Dorsolateral prefrontal cortex (tissue), 122 donors: ENCODE measurements at places on chromosomes 11 and 22.

DNA sequence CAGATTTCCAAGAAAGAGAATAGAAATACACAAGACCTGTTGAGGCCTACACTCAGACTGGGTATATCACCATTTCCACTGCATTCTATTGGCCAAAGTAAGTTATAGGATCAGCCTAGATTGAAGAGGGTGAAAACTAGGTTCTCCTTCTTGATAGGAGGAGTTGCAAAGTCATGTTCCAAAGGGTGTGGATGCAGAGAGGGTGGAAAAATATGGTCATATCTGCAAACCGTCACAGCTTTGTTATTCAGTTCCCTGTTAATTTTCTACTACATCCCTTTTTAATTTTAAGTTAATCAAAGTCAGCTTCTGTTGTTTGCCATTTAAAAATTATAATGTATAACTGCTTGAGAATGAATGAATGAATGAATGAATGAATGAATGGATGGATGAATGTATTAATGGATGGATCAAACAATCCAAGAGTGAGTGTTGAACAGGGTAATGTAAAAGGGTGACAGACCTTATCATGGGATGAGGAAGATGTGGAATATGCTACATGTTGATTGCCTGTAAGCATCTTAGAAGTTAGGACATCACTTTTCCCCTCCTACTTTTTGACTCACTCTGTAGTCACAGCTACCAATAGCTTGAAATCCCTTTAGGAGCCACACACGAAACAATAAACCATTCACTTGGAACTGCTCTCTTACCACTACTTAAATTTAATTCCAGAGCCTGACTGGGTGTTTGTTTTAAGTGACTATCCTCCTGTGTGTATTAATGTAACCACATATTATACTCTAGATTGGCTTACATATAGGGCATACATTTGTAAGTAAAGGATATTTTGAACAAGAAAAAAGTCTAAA lies 121.5 kb downstream of the CCDC34 start:
- no peak for DNase-seq

- DNase-seq: peak; percentile 8
These were observed 247.8 kb upstream of the B3GAT1 start for GRCh38 chr11:134659882-134660281.

DNA sequence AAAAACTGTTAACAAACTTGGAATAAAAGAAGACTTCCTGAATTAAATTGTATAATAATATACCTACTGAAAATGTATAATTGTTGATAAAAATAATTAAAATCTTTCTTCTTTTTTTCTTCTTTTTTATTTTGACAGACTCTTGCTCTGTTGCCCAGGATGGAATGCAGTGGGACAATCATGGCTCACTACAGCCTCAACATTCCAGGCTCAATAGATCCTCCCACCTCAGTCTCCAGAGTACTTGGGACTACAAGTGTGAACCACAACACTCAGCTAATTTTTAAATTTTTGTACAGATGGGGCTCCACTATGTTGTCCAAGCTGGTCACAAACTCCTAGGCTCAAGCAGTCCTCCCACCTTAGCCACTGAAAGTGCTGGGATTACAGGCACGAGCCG lies 1063.8 kb upstream of the CNTN5 start:
- no peak for DNase-seq

DNA sequence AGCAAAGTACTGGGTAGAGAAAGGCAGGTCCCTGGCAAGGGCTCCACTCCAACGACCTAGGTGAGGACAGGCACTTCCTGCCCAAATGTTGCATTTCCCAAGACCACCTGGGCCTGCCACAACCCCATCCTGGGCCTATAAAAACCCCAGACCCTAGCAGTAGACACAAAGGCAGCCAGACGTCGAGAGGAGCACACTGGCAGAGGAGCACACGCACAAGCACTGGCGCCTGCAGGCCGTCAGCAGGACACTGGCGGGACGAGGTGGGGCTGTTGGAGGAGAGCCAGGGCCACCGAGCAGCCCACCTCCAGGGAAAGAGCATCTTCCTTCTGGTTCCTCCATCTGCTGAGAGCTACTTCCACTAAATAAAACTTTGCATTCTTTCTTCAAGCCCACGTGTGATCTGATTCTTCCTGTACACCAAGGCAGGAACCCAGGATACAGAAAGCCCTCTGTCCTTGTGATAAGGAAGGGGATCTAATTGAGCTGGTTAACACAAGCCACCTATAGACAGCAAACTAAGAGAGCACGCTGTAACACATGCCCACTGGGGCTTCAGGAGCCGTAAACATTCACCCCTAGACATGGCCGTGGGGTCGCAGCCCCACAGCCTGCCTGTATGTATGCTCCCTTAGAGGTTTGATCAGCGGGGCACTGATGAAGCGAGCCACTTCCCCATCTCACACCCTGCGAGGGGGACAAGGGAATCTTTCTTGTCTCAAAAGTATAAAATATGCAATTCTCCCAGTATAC lies 89.7 kb upstream of the MTMR2 start:
- DNase-seq: peak; percentile 11

GRCh38 chr11:90912631-90913030 lies 689.8 kb upstream of the CHORDC1 start:
- no peak for DNase-seq

GRCh38 chr11:76832361-76832760 lies 28.4 kb upstream of the ACER3 start:
- DNase-seq: no peak

DNA sequence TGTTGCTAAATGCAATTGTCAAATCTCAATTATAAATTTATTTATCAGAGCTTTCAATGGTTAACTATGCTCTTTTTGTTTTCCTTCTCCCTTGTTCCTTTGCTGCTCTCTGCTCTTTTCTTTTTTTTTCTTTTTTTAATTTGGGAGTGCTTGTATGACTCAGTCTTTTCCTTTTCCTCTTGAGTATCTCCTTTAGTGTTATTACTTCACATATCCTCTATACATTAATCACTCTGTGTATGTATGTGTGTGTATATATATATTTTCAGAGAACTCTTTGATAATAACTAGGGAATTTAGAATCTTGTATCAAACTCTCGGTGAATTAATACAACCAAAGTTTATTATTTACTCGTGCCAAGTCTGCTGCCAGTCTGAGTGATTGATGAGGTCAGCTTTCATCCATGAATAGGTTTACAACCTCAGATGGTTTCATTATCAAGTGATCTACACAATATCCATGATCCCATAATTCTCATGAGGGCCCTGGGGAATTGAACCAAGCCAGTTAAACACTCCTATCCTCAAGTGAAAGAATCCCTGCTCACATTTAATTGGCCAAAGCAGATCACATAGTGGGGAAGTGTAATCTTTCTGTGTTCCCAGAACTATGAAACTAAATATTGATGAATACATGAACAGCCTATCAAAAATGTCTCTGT lies 743.4 kb upstream of the CNTN5 start:
- no peak for DNase-seq

- no peak for DNase-seq
These were observed 717 bp downstream of the MRGPRE start for GRCh38 chr11:3231550-3231850.

DNA sequence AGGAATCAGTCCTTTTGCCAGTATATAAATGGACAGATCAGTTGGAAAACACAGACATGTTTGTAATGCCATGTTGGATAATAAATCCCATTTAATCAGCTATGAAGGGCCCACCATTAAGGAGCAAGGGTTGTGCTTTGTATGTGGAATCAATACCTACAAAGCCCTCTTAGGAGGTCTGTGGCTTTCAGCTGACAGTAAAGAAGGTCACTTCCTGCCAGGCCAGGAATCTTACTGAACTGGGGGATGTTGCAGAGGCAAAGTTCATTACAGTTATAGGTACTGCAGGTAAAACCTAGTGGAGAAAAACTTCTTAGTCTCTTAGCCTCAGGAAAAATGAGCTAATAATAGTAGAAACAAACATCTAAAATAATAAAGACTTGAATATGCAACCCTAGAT lies 129.5 kb downstream of the FAM76B start:
- no peak for DNase-seq

DNA sequence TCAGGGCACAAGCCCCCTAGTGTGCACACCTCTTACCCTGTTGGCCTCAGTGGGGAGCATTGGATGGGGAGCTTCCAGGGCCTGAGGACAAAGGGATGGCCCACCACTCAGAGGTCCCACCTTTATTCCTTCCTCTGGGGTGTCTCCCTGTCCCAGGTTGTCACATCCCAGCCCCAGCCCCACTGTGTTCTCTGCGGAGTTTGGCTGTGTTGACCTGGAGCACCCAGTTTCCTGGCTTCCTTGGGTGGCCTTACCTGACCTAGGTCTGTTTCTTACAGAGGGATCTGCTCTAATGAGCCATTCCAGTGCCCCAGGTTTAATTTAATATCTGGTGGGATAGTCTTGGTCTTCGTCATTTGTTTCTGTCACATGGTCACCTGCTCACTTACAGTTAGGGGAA lies 38.8 kb upstream of the HORMAD2 start:
- DNase-seq: no peak

- DNase-seq: no peak
These were observed 35.7 kb downstream of the NF2 start for GRCh38 chr22:29639096-29639495.

GRCh38 chr11:106681435-106681834 lies 336.8 kb downstream of the GUCY1A2 start:
- no peak for DNase-seq

- no peak for DNase-seq
These were observed 12.6 kb upstream of the TFIP11 start for GRCh38 chr22:26524870-26525269.

DNA sequence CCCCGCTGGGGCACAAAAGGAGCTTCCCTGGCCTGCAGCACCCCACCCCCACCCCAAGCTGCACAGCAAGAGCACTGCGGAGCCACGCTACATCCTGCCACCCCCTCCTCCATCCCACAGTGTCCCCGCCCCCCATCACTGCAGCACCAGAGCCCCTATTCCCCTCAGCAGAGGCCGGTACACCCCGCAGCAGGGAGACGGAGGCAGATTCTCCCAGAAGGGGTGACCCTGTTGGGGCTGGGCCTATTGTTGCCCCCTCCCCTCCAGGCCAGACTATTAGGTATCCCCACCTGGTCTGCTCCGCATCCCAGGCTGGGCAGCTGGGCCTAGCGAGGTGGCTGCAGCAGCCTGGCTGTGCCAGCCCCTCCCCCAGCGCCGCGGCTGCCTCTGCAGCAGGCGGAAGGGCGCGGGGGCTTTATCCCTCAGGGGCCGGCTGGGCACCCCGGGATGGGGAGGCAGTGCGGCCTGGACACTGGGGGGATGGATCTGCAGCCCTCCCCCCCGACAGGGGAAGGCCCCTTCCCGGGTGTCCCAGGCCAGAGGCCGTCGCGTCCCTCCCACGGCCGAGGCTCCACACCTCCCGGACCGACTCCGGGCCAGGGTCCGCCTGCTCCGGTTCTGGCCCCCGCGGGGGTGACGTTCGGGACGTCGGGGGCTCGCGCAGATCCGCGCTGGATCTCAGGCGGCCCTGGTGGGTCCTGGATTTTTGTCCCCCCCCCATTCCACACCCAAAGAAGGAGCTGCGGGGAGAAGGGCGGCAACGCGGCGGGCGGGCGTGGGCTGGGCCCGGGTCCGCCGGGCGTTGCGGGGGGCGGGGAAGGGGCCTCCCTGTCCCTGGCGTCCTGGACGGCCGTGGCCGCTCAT lies 943 bp downstream of the DUSP8 start:
- DNase-seq: peak; percentile 39

DNA sequence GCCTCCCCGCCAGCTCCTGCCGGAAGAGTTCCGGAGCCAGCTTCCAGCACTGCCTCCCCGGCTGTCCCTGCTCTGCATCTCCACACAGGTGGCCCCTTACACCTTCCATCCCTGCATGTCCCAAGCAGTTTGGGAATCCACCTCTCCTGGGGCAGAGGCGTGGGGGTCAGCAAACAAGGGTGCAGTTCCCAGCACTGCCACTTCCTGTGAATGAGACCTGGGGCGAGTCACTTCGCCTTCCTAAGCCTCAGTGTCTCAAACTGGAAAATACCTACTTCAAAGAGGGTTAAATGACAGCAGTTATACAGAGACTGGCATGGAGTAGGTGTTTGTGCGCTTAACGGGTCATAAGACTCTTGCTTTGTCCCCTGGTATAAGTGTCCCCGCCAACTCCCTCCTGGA lies 5.2 kb downstream of the CYTH4 start:
- no peak for DNase-seq

- no peak for DNase-seq
These were observed 2.4 kb downstream of the PAFAH1B2 start for GRCh38 chr11:117146521-117146920.

DNA sequence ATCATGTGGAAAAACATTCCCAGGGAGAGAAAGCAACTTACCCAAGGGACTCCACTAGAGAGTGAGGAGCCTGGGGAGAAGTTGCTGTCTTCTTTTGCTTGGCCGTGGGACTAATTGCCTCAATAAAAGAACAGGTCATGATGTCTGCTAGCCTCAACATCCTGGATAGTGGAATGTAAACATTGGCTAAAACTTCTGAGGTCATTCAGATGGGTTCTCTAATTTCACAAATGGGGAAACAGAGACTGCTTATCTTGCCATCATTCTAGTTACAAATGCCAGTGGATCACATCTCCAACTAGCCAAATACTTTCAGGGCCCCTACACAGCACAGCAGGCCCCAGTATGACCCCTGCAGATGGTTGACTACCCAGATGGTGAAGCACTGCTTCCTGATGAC lies 28.4 kb upstream of the PAMR1 start:
- no peak for DNase-seq

DNA sequence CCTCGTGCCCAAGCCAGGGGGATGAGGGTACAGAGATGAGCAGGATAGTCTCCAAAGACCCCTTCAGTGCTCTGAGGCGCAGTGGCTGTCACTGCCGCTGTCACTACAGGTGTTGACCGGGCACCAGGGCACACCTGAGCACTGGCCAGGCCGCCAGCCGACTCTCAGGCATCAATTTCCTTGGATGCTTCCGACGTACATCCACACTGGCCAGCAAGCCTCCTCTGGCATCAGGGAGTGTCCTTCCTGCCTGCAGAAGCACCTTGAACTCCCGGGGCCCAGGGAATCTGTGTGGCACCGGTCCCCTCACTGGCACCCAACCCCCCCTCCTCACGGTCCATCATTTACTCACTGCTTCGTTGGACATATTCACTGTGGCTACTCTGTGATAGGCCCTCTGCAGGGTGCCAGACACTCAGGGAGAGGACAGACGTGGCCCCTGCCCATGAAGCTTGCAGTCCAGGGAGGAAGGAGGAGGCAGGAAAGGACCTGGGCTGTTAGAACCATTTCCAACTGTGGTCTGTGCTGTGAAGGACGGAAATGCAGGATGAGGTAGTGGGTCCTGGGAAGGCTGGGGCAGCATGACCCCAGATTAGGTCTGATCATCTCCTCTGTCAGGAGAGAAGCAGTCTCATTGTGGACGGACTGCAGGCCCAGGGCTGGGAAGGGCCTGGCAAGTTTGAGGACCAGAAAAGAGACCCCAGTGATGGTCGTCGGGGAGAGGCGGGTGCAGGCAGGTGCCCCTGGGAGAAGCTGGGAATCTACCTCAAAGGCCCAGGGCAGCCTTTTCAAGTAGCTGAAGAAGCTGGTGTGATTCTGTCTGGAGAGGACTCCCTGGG lies 46.3 kb upstream of the ANO1 start:
- DNase-seq: no peak
